ENCODE measurements at places on chromosomes 2 and 18.
A peak's percentile ranks its signal among the peaks of the same experiment; 100 is the strongest.

DNA sequence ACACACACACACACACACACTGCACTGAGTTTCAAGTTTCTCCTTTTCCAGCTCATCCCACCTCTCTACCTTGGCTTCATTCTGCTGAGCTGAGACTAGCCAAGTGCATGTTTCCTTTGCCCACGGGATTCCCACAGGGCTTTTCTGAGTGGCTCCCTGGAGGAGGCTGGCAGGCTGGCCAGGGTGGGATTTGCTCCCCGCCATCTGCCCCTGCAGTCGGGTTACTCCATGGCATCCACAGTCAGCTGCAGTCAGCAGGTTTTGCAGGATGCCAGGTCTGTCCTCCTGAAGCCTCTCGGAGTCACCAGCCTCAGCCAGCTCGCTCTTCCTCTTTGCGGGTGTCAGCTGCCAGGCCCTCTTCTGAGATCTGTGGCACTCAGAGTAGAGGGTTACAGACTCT lies 783.7 kb upstream of the SOX11 start:
- no peak for DNase-seq

DNA sequence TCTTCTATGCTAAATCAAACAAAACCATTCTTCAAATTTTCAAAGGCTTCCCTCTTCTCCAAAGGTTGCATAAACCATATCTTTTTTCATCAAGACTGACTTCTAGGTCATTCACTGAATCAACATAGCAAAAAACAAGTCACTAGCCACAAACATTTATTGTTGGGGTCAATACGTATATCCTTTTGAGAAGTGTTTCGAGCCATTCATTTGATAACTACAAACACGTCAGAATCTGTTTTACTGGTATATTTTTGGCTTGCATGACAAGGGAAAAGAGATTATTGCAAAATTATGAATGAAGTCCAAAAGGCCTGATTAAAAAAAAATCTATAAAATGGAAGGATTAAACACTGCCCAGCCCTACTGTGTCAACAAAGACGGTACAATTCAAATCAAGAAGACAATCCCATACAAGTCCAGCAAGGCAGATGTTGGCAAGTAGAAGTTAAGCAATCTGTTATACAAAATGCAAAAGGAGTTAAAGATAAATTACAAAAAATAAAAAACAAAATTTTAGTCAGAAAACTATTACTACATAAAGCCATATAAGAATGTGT lies 222.4 kb downstream of the SRBD1 start:
- DNase-seq, result no peak

GRCh38 chr2:183248866-183249567 lies 124.8 kb downstream of the NUP35 start:
- DNase-seq, result peak; percentile 11

GRCh38 chr2:200050921-200051610 lies 95.7 kb downstream of the MAIP1 start:
- DNase-seq, result no peak

- no peak for DNase-seq
These were observed 63.0 kb upstream of the UXS1 start for GRCh38 chr2:106257135-106257534.

DNA sequence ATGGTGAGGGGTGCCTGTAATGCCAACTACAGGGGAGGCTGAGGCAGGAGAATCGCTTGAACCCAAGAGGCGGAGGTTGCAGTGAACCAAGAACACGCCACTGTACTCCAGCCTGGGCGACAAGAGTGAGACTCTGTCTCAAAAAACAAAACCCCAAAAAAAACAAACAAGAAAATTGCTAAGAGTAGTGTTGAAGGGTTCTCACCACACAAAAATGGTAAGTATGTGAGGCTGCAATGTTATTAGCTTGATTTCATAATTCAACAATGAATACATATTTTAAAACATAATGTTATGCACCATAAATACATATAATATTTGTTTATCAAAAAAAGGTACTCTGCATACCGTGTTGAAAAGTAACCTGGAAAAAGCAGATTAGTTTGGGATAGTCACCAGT lies 45.8 kb downstream of the PSMG2 start:
- no peak for DNase-seq

DNA sequence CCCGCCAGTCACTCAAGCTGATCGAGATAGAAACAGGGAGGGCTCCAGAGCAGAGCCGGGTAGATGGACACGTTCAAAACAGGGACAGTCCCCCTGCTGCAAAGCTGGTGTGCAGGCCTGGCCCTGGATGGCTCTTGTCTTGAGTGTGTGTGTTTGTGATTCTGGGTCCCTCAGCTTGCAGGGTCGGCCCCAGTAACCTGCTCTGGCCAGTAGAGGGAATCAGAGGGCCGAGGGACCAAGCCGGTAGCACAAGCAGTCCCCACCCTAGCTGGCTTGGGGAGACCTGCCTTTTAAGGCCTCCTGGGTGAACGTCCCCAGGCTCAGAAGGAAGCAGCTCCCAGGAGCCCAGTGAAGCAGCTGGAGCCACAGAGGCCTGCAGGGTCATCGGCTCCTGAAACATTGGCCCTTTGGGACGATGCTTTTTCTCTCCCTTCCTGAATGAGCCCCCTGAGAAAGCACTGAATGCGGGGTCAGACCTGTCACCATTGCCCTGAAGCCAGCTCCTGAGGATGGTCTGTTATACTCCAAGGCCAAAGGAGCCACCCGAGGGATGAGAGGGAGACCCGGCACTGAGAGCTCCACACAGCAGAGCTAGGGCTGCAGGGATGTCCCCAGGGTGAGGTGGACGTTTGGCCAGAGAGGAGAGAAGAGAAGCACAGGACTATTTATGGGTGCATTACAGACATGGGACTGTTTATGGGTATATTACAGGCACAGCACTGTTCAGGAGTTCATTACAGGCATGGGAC lies 15.4 kb upstream of the MLPH start:
- DNase-seq, result peak; percentile 39

GRCh38 chr2:15142069-15142689 lies 419.0 kb downstream of the NBAS start:
- DNase-seq, result peak; percentile 66

- DNase-seq, result no peak
These were observed 295.9 kb upstream of the CRIM1 start for GRCh38 chr2:36059691-36060090.

DNA sequence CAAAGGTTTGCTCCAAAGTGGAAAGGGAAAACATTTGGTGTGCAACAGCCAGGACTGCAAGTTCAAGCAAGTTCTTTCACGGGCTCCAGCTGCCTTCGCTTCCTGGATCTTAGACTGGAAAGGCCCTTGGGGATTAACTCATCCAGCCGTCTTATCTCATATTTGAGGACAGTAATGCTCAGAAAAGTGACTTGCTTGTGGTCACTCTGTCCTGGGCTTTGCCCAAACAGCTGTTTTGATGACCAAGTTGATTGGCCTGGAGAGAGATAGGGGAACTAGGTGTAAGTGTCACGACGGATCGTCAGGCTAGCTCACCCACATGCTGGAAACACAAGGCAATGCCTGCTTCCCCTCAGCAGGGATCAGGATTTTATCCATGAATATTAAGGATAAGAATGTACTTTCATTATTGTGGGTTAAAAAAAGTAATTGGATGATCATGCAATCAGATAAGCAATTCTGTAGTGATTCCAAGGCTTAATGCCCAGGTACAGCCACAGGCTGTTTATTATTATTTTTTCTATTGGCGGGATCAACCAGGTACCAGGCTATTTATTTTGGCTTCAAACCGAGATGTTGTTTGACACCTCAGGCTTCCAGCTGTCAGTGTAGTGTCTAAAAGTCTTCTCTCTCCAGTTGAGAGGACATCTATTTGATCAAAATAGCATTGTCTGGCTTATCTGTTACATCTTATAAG lies 162.5 kb upstream of the EPAS1 start:
- no peak for DNase-seq

GRCh38 chr2:3427272-3427671 lies 47.8 kb downstream of the TRAPPC12 start:
- no peak for DNase-seq

DNA sequence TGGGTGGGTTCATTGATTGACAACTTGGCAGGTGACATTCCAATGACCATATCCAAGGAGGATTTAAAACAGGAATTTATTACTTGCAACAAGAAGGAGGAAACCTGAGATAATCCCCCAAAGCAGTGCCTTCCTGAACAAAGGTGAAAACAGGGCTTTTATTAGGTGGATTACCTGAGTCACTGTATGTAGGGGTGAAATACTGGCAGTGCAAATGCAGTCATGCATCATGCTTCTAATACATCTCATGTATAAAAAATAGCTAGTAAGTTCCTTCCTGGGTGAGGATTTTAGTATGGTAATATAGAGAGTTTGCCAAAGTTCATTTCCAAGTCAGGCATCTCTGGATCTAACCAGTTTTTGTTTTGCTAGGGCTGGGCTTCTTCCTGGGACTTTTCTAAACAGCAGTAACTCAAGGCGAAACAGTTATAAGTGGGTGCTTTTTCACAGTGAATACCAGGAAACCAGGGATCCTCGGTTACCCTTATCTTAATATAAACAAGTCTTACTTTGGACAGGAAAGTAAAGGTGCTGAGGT lies 583.4 kb upstream of the LRRTM1 start:
- DNase-seq, result no peak

DNA sequence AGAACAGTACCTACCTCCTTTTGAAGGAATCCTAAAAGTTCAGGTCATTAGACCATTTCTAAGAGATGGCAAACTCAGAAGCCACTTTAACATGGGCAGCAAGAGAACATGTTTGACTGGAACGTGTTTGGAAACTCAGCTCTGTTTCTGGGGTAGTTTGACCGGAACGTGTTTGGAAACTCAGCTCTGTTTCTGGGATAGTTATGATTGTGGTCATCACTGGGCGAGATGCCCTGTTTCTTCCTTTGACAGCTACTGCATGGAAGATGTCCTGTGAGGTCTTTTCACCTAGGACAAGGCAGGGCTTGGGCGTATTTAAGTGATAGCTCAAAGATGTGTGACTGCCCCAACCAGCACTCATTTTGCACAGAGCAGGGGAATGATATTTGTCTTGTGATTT lies 19.9 kb upstream of the SERPINB13 start:
- DNase-seq, result no peak

- DNase-seq, result no peak
These were observed 221.1 kb downstream of the ANAPC1 start for GRCh38 chr2:111662771-111663470.

DNA sequence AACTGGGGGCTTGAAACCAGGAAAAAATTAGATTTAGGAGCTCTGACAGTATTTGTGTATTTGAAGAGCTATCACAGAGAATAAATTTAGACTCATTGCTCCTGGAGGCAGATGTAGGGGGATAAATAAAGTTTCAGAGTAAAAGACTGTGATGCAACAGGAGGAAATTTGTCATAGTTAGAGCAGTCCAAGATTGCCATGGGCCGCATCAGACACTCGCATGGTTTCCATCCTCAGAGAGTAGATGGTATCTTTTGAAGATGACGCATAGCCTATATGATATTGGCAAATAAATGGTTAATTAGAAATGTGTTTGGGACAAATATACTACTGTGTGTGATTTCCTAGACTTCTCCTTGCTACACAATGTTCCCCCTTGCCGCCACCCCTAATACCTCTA lies 170.5 kb downstream of the FTCDNL1 start:
- no peak for DNase-seq

GRCh38 chr2:173834141-173834540 lies 131.0 kb downstream of the SP3 start:
- no peak for DNase-seq

DNA sequence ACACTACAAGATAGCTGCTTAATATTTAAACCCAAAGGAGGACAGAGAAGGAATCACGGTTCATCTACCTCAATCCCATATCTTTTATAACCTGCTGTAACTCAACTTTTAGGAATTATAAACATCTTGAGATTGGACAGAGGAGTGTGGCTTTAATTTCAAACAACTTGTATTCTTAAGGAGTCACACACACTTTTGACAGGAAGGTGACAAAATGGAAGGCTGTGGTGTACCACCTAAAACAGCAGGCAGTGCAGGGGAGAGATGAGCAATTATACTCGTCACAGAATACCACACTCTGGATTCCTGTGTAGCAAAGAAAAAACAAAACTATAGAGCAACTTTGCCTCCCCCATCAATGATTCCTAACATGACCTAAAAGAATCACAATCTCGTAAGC lies 194.8 kb downstream of the ZEB2 start:
- DNase-seq, result peak; percentile 71

DNA sequence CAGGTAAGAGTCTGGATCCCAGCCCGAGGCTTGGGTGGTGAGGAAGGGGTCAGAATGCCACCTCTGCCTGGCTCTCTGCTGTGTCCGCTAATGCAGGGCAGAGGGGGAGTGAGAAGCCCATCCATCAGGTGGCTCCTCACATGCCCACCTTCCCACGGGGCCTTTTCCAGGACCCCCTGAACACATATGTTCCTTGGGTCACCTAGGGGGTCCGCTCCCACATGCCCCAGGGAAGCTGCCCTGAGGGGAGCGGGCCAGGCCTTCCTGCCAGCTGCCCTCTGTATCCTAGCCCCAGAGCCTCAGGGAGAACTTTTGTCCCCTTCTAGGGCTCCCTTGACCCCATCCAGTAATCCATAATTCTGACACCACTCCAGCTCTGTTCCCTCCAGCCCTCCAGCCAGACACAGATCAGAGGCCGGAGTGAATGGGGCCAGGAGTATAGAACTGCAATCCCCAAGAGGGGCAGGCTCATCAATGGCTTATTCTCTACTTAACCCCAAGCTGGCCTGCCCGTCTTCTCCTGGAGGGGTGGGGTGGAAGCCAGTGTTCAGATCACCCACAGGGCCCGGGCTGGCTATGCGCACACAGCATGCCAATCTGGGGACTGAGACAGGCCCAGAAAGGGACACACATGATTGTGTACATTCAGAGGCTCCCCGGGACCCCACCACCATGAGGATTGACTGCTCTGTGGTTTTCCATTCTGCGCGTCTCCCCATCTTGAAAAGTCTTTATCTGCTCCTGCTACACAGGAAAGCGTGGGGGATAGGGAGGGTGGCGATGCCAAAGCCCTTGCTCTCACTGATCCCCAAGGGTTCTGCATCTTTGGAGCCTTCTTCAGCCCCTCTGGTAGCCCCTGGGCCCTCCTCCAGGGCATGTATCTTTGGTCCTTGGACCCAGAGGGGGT lies 1.1 kb downstream of the EMILIN1 start:
- DNase-seq, result no peak

- DNase-seq, result no peak
These were observed 248.7 kb upstream of the MYT1L start for GRCh38 chr2:2579814-2580213.

- DNase-seq, result no peak
These were observed 15.6 kb downstream of the PHLPP1 start for GRCh38 chr18:62730941-62731340.

GRCh38 chr2:42317486-42317885 lies 43.5 kb downstream of the COX7A2L start:
- no peak for DNase-seq

Data from CD4-positive, alpha-beta T cell treated with Interleukin-17A for 1 hour (primary cell).